Activated CD4-positive, alpha-beta T cell treated with anti-CD3 and anti-CD28 coated beads, Interleukin-2, Interleukin-6, amounts not matched to agents 100 ng/mL and 50 ng/mL, durations not matched to agents 16 hours and 8 hours (primary cell): ENCODE measurements at places on chromosomes 11 and 22.

DNA sequence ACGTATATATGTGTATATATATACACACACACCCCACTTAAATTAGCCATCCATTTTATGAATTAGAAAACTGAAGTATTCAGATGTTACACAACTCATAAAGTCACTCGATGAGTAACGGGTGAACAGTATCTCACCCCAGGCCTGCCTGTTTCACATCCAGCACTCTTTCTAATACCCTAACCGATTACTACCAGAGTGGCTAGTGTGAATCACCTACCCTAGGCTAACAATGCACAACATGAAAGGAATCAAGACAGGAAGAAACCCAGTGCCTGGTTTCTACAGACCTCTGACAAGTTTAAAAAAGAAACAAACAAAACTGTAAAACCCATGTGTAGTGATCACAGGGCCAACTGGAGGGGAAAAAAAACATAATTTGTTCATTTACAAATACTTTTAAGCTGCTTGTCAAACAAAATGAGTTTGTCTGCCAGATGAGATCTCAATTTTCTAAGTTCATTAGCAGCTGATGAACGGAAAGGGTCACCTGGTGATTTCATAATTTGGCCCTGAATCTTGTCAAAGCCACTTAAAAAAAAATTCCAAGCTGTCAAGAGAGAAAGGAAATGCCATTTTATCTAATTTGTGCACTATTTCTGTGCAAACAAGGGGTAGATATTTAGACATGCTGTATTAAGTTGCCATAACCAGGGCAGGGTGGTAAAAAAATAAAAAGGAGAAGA is 134.8 kb downstream of the LARGE1 start:
- DNase-seq, result no peak

GRCh38 chr11:116199182-116199581 is 573.6 kb downstream of the BUD13 start:
- no peak for DNase-seq

- DNase-seq, result peak; percentile 25
Measured at GRCh38 chr11:73366265-73366610, 10.0 kb upstream of the RELT start.

DNA sequence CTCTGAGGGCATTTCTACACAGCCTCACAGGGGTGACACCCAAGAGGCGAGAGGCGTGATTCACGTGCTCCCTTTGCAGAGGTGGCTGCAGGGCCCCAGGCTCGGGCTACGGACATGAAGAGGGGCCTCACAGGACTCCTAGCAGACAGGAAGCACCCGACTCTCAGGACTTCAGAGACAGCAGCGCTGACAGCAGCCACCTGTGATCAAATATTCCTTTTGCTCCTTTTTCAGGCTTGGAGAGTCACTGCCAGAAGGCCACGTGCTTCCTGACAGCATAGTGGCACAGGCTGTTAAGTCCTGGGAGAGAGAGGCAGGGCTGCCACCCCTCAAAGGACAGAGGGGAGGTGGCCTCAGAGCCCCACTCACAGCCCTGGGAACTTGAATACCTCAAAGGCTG is 348.9 kb downstream of the CADM1 start:
- no peak for DNase-seq

GRCh38 chr11:16876053-16876752 is 137.8 kb downstream of the C11orf58 start:
- no peak for DNase-seq

GRCh38 chr11:7435176-7435575 is 50.1 kb upstream of the OLFML1 start:
- no peak for DNase-seq

GRCh38 chr11:99640671-99641070 is 619.9 kb downstream of the CNTN5 start:
- DNase-seq, result no peak

DNA sequence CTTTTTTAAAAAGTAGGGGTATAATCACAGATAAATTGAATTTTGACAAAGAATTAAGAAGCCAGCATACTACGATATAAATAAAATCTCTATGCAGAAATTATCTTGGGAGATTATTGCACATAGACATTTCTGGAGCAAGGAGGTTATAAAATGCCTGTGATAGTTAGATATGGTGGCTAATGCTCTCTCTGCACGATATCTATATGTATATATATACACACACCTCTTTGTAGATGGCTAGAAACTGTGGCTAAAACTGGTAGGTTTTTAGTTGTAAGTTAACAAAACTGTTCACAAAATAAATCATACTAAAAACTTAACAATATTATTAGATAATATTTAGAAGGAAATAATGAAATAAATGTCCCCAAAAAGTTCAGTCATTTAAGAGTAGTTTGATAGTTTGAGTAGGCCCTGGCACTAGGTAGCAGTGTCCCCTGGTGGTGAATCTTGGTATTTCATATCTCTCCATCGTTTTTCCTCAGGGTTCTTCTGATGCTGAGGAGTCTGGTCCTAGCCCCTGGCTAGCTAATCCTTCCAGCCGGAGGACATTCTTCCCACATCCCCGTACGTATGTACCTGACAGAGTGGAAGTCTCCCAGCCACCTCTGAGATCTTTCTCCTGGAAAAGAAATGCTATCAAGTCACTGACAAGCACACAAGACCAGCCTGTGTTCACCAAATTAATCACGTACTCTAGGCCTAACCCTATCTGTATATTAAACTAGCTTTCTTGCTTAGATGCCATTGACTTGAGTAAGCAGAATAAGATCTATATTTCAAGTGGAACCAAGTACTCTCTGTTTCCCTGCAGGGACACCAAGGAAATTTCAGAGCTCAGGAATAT is 32.2 kb downstream of the ART5 start:
- peak; percentile 58 for DNase-seq

- no peak for DNase-seq
Measured at GRCh38 chr11:60169264-60169915, 13.5 kb downstream of the MS4A6A start.

DNA sequence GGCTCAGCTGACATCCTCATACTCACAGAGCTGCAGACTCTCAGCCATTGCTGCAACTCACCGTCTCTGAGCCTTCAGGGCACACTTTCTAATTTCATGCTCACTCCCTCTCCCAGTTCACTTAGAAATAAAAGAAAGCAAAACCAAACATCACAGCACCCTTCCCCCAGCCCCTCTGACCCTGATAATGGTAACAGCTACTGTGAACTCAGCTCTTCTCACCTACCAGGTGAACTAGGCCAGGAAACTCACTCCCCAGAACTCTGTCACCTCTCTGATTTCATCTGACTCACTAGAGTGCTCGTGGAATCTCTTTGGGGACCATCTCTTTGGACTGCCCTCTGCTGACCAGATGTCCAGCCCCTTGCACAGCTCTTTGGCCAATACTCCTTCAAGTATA is 14.5 kb upstream of the PARVA start:
- DNase-seq, result no peak

- no peak for DNase-seq
Measured at GRCh38 chr22:17698948-17699347, 60.4 kb downstream of the BCL2L13 start.

GRCh38 chr11:96278039-96278897 is 64.7 kb downstream of the MAML2 start:
- DNase-seq, result no peak

DNA sequence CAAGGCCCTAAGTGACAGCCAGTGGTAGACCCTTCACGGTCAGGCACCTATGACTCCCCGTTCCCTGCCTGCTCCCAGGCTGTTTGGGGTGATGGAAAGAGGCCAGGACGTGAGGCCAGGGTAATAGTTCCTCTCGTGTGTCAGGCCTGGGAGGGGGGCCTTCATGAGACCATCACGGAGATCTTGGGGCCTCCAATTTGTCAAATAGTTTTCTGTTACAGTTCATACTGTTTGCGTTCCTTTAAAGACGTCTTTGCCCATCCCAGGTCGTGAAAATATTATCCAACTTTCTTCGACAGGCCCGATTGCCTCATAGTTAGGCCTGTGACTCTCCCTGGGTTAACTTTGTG is 62.2 kb upstream of the KCNQ1OT1 start:
- no peak for DNase-seq

DNA sequence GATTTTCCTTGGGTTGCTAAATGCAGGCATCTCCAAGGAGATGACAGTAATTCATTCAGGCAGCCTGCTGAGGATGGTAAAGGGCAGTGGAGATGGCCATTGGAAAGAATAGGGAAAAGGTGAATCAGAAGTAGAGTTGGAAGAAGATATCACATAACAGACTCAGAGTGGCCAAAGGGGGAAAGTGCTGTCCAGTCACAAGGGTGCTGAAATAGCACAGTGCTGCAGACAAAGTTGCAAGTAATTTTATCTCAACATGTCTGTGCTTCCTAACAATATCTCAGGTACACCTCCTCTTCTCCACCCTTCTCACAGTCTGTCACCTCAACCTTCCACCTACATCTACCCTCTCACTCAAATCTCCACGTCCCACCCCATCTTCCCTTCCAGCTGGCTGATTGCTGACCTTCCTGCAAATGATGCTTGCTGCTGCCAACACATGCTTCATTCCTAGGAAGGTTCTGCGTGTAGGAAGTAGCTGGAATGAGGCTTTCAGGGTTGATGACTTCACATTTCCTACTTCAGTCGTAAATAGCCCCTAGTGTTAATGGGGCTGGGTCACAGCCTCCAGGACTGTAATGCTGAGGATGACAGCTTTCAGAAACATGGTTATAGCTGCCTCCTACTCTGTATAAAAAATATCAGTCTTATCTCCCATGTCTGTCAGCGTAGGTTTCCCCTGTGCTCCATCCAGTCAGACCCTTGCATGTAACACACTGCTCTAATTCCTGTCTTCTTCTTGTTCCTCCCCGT is 123.9 kb downstream of the CTNND1 start:
- DNase-seq, result no peak

DNA sequence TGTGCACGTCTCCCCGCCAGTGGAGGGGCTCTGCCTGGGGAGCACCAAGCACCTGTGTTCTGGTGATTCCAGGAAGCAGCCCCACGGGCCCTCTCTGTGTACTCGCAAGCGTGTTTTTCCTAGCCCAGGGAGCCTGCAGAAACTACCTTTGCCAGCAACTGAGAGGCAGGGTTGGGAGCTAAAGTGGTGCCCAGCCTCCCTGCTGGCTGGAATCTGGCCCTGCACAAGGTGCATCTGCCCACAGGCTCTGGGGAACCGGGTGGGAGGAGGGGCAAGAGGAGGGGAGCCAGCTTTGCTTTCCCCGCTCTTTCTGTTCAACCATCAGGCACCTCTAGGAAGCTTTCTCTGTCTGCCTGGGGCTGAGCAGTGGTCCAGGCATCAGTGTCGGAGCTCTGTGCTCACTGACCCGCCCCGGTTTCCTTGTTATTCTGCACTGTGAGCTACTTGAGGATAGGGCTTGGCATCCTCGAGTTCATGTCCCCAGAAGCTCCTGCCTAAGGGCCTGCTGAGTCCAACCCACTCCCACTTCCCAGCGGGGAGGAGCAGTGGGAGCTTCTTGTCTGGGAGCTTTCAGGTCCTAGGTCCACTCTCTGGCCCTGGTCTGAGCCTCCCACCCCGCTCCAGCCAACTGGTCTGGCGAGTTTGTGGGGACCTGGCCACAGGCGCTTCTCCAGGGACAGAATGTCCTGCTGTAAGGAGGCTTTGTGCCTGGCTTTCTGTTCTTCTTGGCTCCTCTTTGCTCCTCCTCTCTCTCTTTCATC is 14.9 kb downstream of the DAGLA start:
- DNase-seq, result no peak

- no peak for DNase-seq
Measured at GRCh38 chr11:97702951-97703350, 1313.1 kb downstream of the JRKL start.

- no peak for DNase-seq
Measured at GRCh38 chr11:70742553-70743291, 344.4 kb downstream of the CTTN start.

GRCh38 chr11:72125956-72126355 is 9.6 kb upstream of the FOLR3 start:
- DNase-seq, result no peak

- no peak for DNase-seq
Measured at GRCh38 chr11:95883381-95883780, 40.5 kb downstream of the MTMR2 start.

DNA sequence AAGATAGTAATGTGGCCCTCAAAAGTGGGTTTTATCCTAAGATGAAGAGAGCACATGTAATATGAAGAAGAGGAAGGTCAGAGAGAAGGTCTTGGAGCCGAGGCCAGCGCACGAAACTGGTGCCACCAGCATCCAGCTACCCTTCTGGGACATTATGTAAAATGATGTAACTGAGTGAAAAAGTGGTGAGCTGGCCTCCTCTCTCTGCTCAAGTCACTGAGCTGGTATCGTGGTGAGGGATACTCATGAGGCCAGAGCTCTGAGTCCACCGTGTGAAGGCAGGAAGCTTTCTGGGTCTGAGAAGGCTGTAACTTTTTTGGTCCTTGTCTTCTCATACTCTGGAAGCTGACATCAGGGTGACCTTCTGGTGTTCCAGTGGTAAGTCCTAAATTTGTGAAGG is 25.1 kb downstream of the RNF185 start:
- no peak for DNase-seq

DNA sequence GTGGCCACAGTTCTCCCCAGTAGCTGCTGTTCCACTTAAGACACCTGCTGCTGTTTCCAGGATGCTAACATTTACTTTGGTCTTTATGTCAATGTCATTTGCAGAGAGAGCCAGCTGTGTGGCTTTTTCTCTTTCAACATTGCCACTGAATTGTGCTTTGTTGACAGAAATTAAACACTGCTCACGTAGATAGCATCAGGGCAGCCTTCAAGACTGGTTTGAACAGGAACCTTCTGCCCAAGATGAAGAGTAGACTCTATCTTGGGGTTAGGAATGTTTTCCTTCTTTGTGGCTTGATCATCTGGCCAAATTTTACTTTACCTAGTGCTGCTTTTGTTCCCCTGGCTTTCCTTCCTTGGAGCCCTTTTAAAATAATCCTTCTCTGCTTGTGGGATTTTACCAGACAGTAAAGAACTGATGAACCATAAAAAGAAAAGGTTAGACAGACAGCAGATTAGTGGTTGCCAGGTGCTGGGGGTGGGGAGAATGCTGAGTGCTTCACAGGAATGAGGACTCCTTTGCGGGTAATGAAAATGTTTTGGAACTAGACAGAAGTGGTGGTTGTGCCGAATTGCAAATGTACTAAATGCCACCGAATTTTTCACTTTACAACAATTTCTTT is 22.7 kb upstream of the XBP1 start:
- DNase-seq, result no peak

- DNase-seq, result no peak
Measured at GRCh38 chr11:75403983-75404658, 4.8 kb downstream of the RPS3 start.

DNA sequence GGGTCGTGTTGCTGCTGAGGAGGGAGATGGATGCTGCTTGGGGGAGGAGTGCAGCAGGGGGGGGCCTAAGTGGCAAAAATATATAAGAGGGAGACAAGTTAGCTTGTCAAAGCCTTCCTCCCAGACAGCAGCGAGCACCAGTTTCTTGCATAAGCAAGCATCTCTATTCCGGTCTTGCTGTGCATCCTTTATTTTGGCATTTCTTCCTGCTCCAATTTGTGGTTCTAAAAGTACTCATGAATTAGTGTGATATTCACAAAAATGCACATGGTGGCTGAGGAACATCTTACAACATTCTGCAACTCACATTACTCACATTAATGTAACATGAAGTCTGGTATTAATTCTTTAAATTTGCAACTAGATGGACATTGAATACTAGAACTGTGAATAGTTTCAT is 32.1 kb downstream of the GDPD5 start:
- no peak for DNase-seq

GRCh38 chr11:16512899-16513241 is 156.5 kb upstream of the SOX6 start:
- DNase-seq, result peak; percentile 30
